ENCODE measurements at places on chromosomes 4 and X. TPM values are rescaled to one million over a fixed set of nuclear protein-coding genes. Genes with fewer than 3 reads are reported as not detected.

EXOC1 gene
- 9.2 TPM for polyA plus RNA-seq

AFM gene
- polyA plus RNA-seq: not detected

SLC6A14 gene
- polyA plus RNA-seq: not detected

SPANXC gene
- not detected for polyA plus RNA-seq

RLIM gene
- 10.1 TPM for polyA plus RNA-seq

C4orf17 gene
- not detected for polyA plus RNA-seq

ARHGEF38 gene
- 0.12 TPM for polyA plus RNA-seq

CITED1 gene
- polyA plus RNA-seq: 7.4 TPM

PIR gene
- polyA plus RNA-seq: 21.9 TPM

CYLC1 gene
- not detected for polyA plus RNA-seq

TEC gene
- polyA plus RNA-seq: 0.29 TPM

HPGDS gene
- 2.6 TPM for polyA plus RNA-seq

SYTL4 gene
- polyA plus RNA-seq: 11.0 TPM

NXF2 gene
- polyA plus RNA-seq: 1.0 TPM

SPANXD gene
- not detected for polyA plus RNA-seq

ING2 gene
- polyA plus RNA-seq: 8.3 TPM

UGT2A1 gene
- not detected for polyA plus RNA-seq

IRS4 gene
- not detected for polyA plus RNA-seq

FGA gene
- 1.9 TPM for polyA plus RNA-seq

OTC gene
- not detected for polyA plus RNA-seq

SMR3B gene
- not detected for polyA plus RNA-seq
